Astrocyte (in vitro differentiated cells and primary cell): ENCODE measurements at places on chromosomes 16 and 17. TPM values are rescaled to one million over a fixed set of nuclear protein-coding genes. Genes with fewer than 3 reads are reported as not detected.

Gene KPNB1
- total RNA-seq: 467 and 491 TPM in 2 replicates

Gene KIAA0753
- total RNA-seq: 23.3 and 25.4 TPM in 2 replicates

Gene TSPAN10
- 2.7 and 3.2 TPM in 2 replicates for total RNA-seq

Gene CLEC3A
- total RNA-seq: not detected in 2 replicates

Gene RNU2-1
- total RNA-seq: 4,186 and 4,812 TPM in 2 replicates

Gene HSD11B2
- total RNA-seq: 0.14 TPM in 1 of 2 replicates, not detected in the other

Gene MARCHF10
- total RNA-seq: not detected in 2 replicates
